ENCODE measurements at places on chromosomes 2 and 18. TPM values are rescaled to one million over a fixed set of nuclear protein-coding genes. Genes with fewer than 3 reads are reported as not detected.

The PJVK gene
- total RNA-seq = 1.2 TPM

The SERPINB12 gene
- not detected for total RNA-seq

The PROKR1 gene
- 2.8 TPM for total RNA-seq

GRCh38 chr18:63588909-63589308, 1.8 kb downstream of the SERPINB13 start:
- no peak for DNase-seq

- DNase-seq = peak; percentile 79
Measured at GRCh38 chr2:132669908-132670495, at the start of gene LYPD1. LYPD1 (minus strand) TSS chr2:132670205; CDS start chr2:132669932, 273 bp downstream.

GRCh38 chr18:48084858-48085257, 154.4 kb upstream of the SMAD2 start:
- no peak for DNase-seq

DNA sequence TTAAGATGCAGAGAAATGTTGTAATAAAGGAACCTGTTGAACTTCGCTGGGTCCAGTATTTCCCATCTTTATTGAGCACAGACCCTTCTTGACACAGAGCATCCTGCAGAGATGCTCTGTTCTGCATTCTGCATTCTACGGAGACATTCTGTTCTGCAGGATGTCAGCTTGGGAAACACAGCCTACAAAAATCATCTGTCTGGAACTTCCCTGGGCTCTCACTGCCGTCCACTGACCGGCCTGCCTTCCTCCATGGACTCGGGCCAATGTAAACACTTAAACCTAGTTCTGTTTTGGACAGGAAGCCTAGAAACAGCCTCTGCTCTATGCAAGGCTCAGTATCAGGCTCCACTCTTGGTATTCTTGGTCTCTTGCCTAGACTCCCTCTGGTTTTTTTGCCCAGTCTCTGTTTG, 90.0 kb upstream of the PPP1CB start:
- no peak for DNase-seq

GRCh38 chr2:25374827-25375226, 33.1 kb upstream of the DNMT3A start:
- DNase-seq = no peak

- DNase-seq = no peak
Measured at GRCh38 chr2:49794396-49794795, 640.1 kb upstream of the FSHR start.

DNA sequence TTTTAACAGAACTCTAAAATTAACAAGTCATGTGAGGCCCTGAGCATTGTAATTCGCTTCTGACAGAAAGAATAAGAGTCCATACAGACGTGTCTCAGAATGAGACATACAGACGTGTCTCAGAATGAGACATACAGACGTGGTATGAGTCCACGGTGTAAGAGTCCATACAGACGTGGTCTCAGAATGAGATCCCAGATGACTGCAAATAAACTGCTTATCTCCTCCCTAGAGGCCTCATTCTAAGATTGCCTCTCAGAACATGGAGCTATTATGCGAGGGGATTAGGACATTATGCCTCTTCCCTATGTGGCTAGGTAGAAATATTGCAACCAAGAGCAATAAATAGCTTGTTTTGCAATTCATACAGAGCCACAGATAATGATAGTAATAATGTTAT, 63.9 kb downstream of the NEB start:
- DNase-seq = no peak

DNA sequence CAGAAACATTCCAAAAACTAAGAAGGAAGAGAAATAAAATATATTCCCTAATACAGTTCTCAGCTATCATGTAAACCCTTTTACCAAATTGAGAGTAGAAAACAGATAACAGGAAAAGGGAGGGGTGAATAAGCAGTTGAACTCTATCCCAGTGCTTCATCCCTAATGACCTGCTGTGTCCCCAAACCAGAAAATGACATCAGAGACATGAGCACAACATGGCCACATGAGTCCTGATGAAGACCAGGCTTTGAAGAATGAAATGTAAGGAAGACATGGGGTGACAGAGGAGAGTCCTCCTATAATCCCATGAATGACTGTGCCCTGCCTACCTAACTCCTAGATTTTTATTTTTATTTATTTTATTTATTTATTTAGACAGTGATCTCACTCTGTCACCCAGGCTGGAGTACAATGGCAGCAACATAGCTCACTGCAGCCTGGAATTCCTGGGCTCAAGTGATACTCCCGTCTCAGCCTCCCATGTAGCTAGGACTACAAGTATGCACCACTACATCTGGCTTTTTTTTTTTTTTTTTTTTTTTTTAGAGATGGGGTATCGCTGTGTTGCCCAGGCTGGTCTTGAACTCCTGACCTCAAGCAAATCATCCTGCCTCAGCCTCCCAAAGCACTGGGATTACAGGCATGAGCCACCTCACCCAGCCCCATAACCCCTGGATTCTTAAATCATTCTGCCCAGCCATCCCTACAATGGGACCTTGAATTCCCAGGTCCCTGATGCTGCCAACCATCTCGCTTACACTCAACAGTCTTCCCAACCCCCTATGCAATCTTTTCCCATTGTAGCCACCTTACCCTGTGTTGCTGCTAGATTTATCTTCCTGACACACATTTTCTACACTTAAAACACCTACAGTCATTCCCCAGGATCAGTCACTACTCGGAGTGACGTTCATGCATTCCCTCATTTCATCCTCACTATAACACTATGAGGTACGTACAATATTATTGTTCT, 64.5 kb downstream of the ANKRD44 start:
- no peak for DNase-seq

DNA sequence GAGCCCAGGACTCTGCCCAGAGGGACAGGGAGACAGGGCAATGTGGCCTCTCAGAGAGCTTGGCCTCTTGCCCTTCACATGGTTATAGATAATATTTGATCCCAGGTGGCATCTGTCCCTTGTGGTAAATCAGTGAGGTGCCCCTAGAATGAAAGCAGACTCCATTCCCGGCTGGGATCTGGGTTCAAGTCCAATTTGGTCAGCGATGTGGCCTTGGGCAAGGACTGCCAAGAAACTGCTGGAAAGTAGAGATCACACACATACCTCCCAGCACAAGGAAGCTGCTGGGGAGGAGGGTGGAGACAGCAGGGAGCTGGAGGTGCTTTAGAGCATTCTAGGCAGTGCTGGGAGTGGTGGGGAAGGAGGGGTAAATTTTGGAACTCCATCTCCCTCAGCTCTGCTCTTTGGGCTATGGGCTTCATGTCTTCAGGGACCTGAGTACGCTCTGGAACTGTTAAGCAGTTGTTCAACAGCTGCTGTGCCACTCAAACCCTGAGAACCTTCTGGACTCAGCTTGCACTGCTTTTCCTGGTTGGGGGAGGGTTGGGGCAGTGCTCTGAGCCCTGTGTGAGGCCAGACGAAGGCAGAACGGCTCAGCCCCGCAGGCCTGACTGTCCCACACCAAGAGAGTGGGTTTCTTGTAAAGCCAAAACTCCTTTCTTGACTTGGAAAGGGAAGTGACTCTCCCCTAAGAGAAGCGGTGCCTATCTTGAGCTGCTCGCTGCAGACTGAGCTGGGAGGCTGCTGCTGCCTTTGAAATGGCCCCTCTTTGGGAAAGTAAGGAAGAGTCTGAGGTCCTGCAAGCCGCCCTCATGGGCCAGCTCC, 23.0 kb downstream of the INPP5D start:
- no peak for DNase-seq

GRCh38 chr2:239946864-239947728, 78.0 kb downstream of the NDUFA10 start:
- peak; percentile 68 for DNase-seq

DNA sequence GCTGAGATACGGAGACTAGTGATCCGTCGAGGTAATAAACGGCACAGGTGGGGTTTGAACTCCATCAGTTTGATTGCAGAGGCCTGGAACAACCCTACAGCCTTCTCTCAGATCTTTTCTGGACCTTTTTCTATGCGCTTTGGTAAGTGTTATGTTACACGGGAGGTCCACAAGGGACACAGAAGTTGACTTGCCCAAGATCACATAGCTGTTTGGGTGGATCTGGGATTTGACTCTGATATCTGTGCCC, 1.1 kb upstream of the DNPEP start:
- DNase-seq = no peak

Data from H7 (cell line).